Astrocyte (in vitro differentiated cells and primary cell): ENCODE measurements at places on chromosomes 1 and 21. TPM values are rescaled to one million over a fixed set of nuclear protein-coding genes. Genes with fewer than 3 reads are reported as not detected.

DNA sequence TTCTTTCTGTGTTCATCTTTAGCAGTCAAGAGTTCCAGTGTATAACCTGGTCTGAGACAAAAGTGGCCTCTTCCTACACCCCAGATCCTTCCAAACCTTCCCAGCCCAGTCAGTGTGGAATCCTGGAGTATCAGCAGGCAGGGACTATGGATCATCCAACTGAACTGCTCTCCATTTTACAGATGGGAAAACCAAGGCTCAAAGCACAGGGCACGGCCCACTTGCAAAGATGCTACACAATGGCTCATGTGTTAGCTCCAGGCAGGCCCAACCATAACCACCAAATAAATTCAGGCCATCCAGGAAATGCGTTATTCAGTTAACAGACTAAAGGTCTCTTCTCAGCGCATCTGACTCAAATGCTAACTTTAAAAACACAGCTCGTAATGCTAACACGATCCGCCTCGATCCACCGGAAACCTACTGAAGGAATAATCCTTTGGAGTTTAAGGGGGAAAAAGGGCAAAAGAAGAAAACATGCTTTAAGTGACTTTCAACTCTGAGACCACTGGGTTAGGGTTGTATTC, 7.1 kb downstream of the GLIS1 start:
- no peaks in the 10 kb centered on the region for H3K36me3 ChIP-seq
- DNase-seq: peak; percentile 70
- peaks cover 60% of the 10 kb centered on the region for H3K4me1 ChIP-seq
- H3K27me3 ChIP-seq: no peaks in the 10 kb centered on the region

The ETV3L gene
- not detected in 2 replicates for total RNA-seq

GRCh38 chr1:158810311-158810710, 20.8 kb upstream of the MNDA start:
- H3K4me1 ChIP-seq: no peaks in the 10 kb centered on the region
- H3K27ac ChIP-seq: no peak overlapping the region

GRCh38 chr1:70966018-70966638, 81.5 kb downstream of the PTGER3 start:
- no peak overlapping the region for H3K27ac ChIP-seq
- no peak for DNase-seq
- H3K36me3 ChIP-seq: no peaks in the 10 kb centered on the region
- H3K27me3 ChIP-seq: no peaks in the 10 kb centered on the region
- no peak overlapping the region for H3K4me3 ChIP-seq

The LY9 gene
- total RNA-seq: not detected in 2 replicates

DNA sequence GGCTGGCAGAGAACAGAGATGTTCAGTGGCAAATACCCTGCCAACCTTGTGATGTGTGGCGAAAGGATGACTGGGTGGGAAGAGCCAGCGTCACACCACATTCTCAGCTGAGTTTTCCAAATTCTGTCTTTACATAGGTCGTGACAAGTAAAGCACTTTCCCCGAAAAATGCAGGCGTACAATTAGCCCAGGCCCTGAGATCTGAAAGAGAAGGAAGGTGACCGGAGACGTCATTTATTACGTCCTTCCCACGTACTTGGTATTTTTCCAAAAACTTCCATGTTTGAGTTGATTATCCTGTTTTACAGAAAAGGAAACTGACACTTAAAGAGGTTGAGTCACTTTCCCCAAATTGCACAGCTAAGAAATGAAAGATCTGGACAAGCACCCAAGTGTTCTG, 413.3 kb downstream of the PRDM2 start:
- H3K27me3 ChIP-seq: no peaks in the 10 kb centered on the region
- no peak overlapping the region for H3K4me3 ChIP-seq
- no peaks in the 10 kb centered on the region for H3K36me3 ChIP-seq
- H3K4me1 ChIP-seq: no peaks in the 10 kb centered on the region
- no peak overlapping the region for H3K27ac ChIP-seq
- DNase-seq: peak; percentile 35

GRCh38 chr1:167161242-167161641, 59.4 kb upstream of the POU2F1 start:
- H3K4me1 ChIP-seq: peaks cover 8% of the 10 kb centered on the region
- no peak overlapping the region for H3K4me3 ChIP-seq
- H3K27me3 ChIP-seq: no peaks in the 10 kb centered on the region
- DNase-seq: no peak
- H3K36me3 ChIP-seq: no peaks in the 10 kb centered on the region
- no peak overlapping the region for H3K27ac ChIP-seq

GRCh38 chr1:30130099-30130498, 593.3 kb downstream of the MATN1 start:
- H3K27me3 ChIP-seq: no peaks in the 10 kb centered on the region
- H3K4me1 ChIP-seq: no peaks in the 10 kb centered on the region
- DNase-seq: no peak
- no peaks in the 10 kb centered on the region for H3K36me3 ChIP-seq

- no peaks in the 10 kb centered on the region for H3K36me3 ChIP-seq
- no peak overlapping the region for H3K4me3 ChIP-seq
- no peak for DNase-seq
- H3K27me3 ChIP-seq: no peaks in the 10 kb centered on the region
Observed at GRCh38 chr1:216140730-216141524, 282.3 kb downstream of the USH2A start.

The OR6K3 gene
- not detected in 2 replicates for total RNA-seq

GRCh38 chr1:186311375-186312051, 63.5 kb downstream of the TPR start:
- no peaks in the 10 kb centered on the region for H3K4me1 ChIP-seq
- no peaks in the 10 kb centered on the region for H3K27me3 ChIP-seq
- no peak for DNase-seq
- no peak overlapping the region for H3K27ac ChIP-seq
- peaks cover 32% of the 10 kb centered on the region for H3K36me3 ChIP-seq

- no peak overlapping the region for H3K27ac ChIP-seq
- peak; percentile 7 for DNase-seq
- no peaks in the 10 kb centered on the region for H3K36me3 ChIP-seq
- H3K27me3 ChIP-seq: no peaks in the 10 kb centered on the region
- no peak overlapping the region for H3K4me3 ChIP-seq
Observed at GRCh38 chr1:194515916-194516315, 1329.5 kb upstream of the B3GALT2 start.

The PTGS2 gene
- total RNA-seq: 2.5 and 4.7 TPM in 2 replicates

- peaks cover 27% of the 10 kb centered on the region for H3K4me1 ChIP-seq
- no peaks in the 10 kb centered on the region for H3K36me3 ChIP-seq
Observed at GRCh38 chr1:115183721-115184259, 94.5 kb upstream of the TSPAN2 start.

DNA sequence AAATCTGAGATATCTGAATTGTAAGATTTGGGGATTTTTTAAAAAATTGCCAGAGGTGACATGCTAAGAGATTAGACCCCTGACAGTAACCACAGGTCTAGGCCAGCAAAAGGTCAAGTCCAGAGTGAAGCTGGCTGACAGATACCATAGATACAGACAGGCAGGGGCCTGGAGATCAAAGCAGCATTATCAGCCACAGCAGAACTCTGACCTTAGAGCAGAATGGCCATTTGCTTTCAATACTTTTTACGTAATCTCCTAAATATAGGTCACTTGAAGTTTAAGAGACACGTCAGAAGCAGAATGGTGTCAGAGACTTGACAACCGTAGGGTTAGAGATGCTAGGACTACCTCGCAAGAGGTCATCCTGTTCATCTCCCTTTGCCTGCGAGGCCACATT, 40.8 kb upstream of the RXRG start:
- H3K4me3 ChIP-seq: no peak overlapping the region
- H3K27me3 ChIP-seq: peaks cover 13% of the 10 kb centered on the region
- no peaks in the 10 kb centered on the region for H3K4me1 ChIP-seq

GRCh38 chr21:19648391-19648790, 1244.8 kb upstream of the TMPRSS15 start:
- H3K27ac ChIP-seq: no peak overlapping the region
- H3K27me3 ChIP-seq: no peaks in the 10 kb centered on the region
- no peak overlapping the region for H3K4me3 ChIP-seq
- no peak for DNase-seq

DNA sequence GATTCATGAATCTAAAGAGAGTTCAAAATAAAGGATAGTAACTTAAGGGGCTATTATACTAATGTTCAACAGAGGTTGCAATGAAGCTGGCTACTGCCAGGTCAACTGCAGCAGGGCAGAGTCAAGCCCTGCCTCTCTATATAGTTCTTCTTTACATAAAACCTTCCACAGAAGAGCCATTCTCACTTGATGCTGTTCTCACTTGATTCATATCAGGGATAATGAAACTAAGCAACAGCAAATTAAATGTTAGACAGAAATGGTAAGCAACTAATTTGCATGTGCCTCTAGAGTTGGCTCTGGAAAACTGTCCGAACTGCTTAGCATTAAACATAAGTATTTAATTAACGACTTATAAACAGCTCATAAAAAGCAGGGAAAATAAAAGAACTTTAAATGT, 17.4 kb downstream of the CCSAP start:
- no peak overlapping the region for H3K27ac ChIP-seq
- no peak overlapping the region for H3K4me3 ChIP-seq
- H3K27me3 ChIP-seq: no peaks in the 10 kb centered on the region
- no peak for DNase-seq

- no peaks in the 10 kb centered on the region for H3K27me3 ChIP-seq
- no peak overlapping the region for H3K27ac ChIP-seq
- no peaks in the 10 kb centered on the region for H3K36me3 ChIP-seq
- H3K4me3 ChIP-seq: no peak overlapping the region
- peaks cover 8% of the 10 kb centered on the region for H3K4me1 ChIP-seq
- no peak for DNase-seq
Observed at GRCh38 chr1:204920511-204920910, 49.8 kb downstream of the NFASC start.

DNA sequence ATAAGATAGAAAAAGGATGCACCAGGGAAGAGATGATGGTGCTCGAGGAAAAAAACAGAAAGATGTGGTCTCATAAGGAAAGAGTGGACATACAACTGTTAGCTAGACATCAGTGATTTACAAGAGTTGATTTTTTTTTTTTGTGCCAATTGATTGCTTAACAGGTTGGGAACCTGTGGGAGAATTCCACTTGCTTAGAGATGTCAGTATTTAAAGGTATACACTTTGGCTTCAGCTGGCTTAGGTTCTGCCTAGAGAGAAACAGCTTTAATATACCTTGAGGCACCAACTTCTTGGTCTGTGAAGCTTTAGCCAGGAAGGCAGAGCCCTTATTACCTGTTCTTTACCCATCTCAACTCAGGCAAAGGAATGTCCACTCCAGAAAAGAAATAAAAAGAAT, 303.8 kb downstream of the PAPPA2 start:
- no peaks in the 10 kb centered on the region for H3K4me1 ChIP-seq
- no peak overlapping the region for H3K4me3 ChIP-seq
- H3K27ac ChIP-seq: no peak overlapping the region
- no peaks in the 10 kb centered on the region for H3K36me3 ChIP-seq
- H3K27me3 ChIP-seq: no peaks in the 10 kb centered on the region
- no peak for DNase-seq

The AK5 gene
- total RNA-seq: 1.7 and 4.4 TPM in 2 replicates

- H3K36me3 ChIP-seq: no peaks in the 10 kb centered on the region
- no peaks in the 10 kb centered on the region for H3K4me1 ChIP-seq
- H3K27ac ChIP-seq: no peak overlapping the region
- peak; percentile 18 for DNase-seq
- no peak overlapping the region for H3K4me3 ChIP-seq
Observed at GRCh38 chr1:28172713-28173150, 3.8 kb downstream of the PTAFR start.

DNA sequence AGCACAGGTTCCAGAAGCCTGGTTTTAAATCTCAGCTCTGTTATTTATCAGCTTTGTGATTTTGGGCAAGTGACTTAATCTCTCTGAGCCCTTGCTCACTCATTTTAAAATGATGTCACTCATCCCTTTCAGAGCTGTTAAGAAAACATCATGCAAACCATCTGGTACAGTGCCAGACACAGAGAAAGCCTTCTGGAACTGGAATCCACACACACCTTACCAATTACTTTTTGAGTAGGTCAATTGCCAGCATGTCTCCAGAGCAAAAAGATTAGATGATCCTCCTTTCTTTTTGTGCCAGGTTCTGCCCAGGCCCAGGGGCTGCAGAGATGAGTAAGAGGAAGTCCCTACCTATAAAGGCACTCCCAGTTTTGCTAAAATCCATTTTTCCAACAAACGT, 61.3 kb downstream of the ROR1 start:
- H3K36me3 ChIP-seq: no peaks in the 10 kb centered on the region
- H3K4me3 ChIP-seq: no peak overlapping the region
- DNase-seq: no peak
- H3K4me1 ChIP-seq: no peaks in the 10 kb centered on the region
- no peaks in the 10 kb centered on the region for H3K27me3 ChIP-seq
- no peak overlapping the region for H3K27ac ChIP-seq

- H3K27me3 ChIP-seq: peaks cover 3% of the 10 kb centered on the region
- H3K27ac ChIP-seq: no peak overlapping the region
- no peak for DNase-seq
- no peaks in the 10 kb centered on the region for H3K36me3 ChIP-seq
- H3K4me1 ChIP-seq: no peaks in the 10 kb centered on the region
Observed at GRCh38 chr1:212691561-212692071, 8.0 kb downstream of the BATF3 start.
